AG04449 (cell line): ENCODE measurements at places on chromosomes 6 and 20.

- DNase-seq, result no peak
These were observed 111.0 kb upstream of the TMEM170B start for GRCh38 chr6:11426571-11426970.

- peak; percentile 80 for DNase-seq
These were observed 50.9 kb downstream of the RPRD1B start for GRCh38 chr20:38084425-38084951.

GRCh38 chr6:37204014-37204751, 34.2 kb downstream of the PIM1 start:
- no peak for DNase-seq

DNA sequence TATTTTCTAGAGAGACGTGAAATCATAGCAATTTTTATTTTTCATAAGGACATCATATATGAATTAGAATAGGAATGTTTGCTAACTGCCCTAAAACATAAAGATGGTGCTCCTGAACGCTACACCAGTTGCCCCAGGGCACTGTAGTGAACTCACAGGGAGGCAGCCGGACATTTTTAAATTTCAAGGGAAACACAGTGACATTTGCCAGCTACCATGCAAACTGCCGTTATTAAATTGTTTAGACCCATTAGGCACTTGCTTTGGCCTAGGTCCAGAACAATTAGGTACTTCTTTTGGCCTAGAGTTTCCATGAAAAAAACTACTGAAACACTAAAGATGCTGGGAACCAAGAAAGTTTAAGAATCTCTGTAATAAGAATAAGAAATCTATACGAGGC, 24.9 kb upstream of the CFAP206 start:
- DNase-seq, result no peak

DNA sequence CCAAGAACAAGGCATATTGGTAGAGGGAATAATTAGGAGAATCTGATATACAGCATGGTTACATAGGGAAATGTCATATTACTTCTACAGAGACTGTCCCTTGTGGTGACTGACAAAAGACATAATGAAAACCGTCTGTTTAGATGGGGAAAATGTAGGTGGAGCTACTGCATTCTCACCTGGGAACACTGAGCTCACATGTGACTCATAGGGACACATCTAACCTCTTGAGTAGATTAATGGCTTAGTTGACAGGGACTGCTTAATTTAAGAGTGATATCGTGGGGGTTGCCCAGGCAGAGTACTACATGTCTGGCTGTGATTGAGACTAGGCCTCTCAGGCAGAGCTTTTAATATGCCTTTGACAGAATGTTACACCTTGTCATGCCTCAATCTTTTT, 235.3 kb upstream of the ZFP64 start:
- DNase-seq, result no peak

DNA sequence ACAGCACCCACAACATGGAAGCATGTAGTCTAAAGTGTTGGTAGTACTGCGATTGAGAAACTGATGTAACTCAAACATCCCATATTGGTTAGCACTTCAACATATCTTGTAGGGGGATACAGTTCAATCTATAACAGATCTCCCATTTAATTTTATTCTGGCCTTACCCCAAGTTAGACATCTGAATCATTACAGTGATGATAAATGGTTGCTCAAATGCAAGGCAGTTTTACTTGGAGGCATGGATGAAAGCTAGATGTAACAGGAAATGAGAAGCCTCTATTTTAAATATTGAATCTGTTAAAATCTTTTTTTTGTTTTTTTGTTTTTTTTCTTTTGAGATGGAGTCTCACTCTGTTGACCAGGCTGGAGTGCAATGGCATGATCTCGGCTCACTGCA, 44.2 kb upstream of the FAM50B start:
- DNase-seq, result no peak

DNA sequence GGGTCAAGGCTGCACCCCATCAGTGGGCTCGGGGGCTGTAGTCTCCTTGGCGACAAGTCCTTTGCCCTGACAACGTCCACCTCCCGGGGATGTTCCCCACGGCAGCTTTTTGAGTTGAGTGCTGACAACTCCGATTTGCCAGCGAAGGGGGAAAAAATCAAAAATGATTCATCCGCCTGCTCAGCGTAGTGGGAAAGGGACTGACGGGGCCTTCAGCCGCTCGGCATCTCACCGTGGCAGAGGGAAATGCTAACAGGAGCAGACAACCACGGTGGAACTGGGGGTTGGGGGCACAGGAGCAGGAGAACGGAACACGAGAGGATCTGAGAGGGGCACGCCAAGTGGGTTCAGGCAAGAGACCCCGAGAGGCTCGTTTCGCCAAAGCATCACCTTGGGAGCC, 173.7 kb downstream of the TFAP2C start:
- no peak for DNase-seq

- DNase-seq, result no peak
These were observed 246.7 kb downstream of the CD109 start for GRCh38 chr6:73942592-73943186.

DNA sequence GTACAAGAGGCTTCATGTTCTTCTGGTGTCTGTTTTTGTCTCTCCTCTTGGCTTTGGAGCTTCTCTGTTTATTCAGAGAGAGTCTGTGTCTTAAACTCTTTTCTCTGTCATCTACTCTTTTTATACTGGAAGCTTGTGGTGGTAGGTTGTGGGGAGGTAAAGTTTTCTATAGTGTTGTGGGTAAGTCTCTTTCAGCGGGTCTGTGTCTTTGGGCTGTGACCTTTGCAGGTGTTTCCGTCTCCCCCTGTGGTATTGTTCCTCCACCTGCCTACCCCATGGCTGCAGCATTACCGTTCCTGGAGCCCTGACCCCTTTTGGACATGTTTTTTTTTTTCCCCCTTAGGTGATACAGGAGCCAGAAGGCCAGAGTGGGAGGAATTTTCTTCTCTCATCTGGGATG, 37.9 kb upstream of the FERMT1 start:
- no peak for DNase-seq

GRCh38 chr6:129475477-129476247, 234.3 kb downstream of the ARHGAP18 start:
- DNase-seq, result no peak

- DNase-seq, result no peak
These were observed 120.5 kb upstream of the SULF2 start for GRCh38 chr20:47905628-47906347.

- DNase-seq, result no peak
These were observed 427 bp upstream of the NFKBIE start for GRCh38 chr6:44265722-44266233.

GRCh38 chr6:33738153-33738552, 8.6 kb downstream of the IP6K3 start:
- no peak for DNase-seq

- DNase-seq, result peak; percentile 16
These were observed 242.1 kb downstream of the SOD2 start for GRCh38 chr6:159450815-159451465.

GRCh38 chr20:59334651-59335300, 34.4 kb downstream of the EDN3 start:
- no peak for DNase-seq

- no peak for DNase-seq
These were observed 18.5 kb downstream of the PACSIN1 start for GRCh38 chr6:34484391-34484790.

GRCh38 chr20:25230166-25230831, 17.6 kb upstream of the PYGB start:
- no peak for DNase-seq

DNA sequence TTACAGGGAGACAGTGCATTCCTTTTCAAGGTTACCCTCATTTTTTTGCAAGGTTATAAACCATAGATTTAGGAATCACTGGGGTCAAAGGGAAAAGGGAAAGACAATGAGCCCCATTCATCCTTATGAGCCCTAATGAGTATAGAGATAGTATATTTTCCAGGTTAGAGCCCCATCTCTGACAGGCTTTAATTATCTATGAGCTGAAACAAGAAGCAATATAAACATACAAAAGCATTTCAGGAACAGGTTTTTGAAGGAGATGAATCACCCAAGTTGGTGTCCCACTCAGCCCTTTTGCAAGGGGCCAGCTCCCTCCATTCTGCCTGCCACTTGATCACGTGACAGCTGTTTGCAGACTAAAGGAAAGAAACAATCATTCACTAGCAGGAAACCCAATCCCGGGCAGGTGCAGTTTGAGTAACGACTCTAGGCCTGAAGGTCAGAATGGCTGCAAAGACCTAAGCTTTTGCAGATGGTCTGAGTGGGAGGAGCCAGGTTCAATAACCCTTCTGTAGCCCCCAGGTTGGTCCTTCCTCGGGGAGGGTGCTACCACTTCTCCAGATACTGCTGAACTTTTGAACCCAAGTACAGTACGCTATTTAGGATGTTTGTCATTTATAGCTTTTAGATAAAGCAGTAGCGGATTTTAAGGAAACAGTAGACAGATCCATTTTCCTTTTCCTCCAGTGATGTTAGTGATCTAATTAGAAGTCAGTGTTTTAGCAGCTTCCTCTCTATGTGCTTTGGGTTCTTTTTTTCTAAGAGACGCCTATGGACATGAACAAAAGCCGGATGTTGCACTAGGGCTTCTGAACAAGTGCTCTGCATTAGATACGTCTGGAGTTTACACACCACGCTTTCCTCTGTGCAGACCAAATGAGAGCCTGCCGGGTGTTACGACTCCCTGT, 253.2 kb downstream of the SOX4 start:
- DNase-seq, result no peak

- DNase-seq, result no peak
These were observed 97.9 kb downstream of the HUS1B start for GRCh38 chr6:558959-559358.

DNA sequence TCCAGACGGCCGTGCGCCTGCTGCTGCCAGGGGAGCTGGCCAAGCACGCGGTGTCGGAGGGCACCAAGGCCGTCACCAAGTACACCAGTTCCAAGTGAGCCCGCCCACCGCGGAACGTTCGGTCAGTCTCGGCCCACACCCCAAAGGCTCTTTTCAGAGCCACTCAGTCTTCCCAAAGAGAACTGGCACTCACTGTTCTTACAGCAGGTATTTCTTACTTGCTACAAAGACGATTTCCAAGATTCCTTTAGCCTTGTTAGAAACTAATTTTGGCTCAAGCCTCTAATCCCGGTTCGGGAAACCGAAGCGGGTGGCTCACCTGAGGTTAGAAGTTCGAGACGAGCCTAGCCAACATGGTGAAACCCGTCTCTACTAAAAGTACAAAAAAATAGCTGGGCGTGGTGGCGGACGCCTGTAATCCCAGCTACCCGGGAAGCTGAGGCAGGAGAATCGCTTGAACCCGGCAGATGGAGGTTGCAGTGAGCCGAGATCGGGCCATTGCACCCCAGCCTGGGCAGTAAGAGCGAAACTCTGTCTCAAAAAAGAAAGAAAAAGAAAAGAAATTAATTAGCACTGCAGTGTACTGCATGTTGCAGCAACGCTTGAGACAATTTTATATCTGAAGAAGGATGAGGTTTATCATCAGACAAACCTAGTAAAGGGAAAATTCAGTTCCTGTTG, 73.1 kb downstream of the OR2B2 start:
- DNase-seq, result no peak

- no peak for DNase-seq
These were observed 19.3 kb upstream of the IYD start for GRCh38 chr6:150349546-150349945.

DNA sequence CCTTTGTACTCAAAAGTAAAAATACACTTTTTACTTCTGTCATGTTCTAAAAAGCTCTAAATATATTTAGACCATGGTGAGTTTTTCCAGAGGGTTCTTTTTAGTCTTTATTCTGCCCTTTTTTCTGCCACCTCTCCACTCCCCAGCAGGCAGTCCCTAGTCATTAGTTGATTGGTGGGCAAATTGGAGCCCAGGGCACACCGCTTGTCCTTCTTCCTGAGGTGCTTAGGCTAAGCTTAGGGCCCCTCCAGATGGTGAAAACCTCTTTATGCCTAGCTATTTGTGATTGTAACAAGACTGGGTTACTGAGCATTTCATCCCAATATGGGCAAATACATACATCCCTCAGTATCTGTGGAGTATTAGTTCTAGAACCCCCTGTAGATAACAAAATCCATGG, 6.2 kb downstream of the TREML1 start:
- DNase-seq, result no peak

DNA sequence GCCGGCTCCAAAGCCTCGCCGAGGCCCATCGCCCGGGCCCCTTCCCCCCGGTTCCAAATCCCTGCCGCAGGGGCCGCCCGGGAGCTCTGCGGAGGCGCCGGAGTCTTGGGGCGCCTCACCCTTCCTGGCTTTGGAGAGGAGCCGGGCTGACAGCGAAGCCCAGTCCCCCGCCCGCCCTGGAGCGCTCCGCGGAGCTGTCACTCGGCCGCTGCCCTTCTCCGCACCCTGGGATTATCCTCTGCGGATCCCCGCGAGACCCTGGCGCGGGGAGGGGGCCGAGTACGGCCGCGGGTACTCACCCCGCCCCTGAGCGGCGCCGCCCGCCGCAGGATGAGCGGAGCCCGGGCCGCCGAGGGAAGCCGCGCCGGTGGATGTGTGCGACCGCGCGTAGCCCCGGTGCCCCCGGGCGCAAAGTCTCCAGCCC, 343 bp downstream of the SNAP91 start:
- DNase-seq, result no peak

DNA sequence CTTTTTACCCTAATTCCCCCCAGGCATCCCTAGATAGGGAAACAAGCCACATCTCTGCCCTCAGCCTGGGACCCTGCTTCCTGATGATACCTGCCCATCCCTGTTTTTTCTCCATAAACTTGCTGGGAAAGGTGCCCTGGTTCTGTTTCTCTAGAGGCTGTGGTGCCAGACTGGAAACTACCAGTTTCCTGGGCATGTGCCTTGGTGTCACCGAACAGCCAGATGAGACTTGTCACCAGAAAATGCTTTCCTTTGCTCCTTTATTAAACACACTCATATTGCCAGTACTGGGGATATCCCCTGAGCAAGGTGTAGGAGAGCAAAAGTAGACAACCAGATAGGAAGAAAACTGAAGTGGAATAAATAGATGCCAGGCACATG, 16.8 kb downstream of the SRSF3 start:
- DNase-seq, result no peak

- no peak for DNase-seq
These were observed 138.7 kb upstream of the EDN1 start for GRCh38 chr6:12151433-12151820.

DNA sequence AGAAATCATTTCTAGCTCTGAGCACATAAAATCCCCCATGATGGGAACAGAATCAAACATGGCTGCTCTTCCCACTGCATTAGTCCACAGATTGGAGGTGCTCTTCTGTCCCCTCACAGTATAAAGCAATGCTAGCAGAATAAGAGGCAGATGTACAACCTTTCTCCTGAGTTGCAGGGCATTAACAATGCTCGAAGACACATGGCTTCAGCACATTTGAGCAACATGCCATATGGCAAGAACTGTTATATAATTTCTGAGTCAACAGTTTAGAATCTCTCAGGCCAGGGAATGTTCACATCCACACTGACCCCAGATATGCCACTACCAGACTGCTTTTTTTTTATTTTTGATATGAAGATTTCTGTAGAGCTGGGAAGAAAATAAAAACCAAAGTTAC, 119.6 kb downstream of the KIF13A start:
- no peak for DNase-seq

- no peak for DNase-seq
These were observed 20.7 kb upstream of the KCNB1 start for GRCh38 chr20:49503176-49503575.

GRCh38 chr6:158408552-158409130, 96.4 kb downstream of the TULP4 start:
- DNase-seq, result no peak

- DNase-seq, result no peak
These were observed 16.0 kb downstream of the DEFB125 start for GRCh38 chr20:103456-103855.
